ENCODE measurements at places on chromosomes 4 and X. TPM values are rescaled to one million over a fixed set of nuclear protein-coding genes. Genes with fewer than 3 reads are reported as not detected.

The CT45A2 gene
- total RNA-seq = not detected

The DACH2 gene
- not detected for total RNA-seq

The PLP1 gene
- total RNA-seq = not detected

DNA sequence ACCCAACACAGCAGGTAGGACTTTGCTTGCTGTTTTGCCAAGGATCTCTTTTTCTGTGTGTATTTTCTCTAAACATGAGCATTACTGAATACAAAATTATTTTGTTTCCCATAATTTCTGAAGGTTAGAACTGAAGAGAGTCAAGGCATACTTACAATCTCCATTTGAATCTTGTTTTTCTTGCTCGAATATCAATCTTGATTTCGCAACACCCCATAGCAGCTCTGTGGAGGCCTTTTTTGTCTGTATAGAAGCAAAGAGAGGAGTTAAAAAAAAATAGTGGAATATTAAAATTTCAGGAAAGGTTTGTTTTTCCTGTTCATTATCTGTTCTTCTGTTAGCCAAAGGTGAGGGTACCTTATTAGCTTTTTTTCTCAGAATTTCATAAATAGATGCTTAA, 92.9 kb downstream of the TNIP2 start:
- no peak for DNase-seq

GRCh38 chrX:100410901-100411801, 1.1 kb upstream of the PCDH19 start:
- DNase-seq = no peak

DNA sequence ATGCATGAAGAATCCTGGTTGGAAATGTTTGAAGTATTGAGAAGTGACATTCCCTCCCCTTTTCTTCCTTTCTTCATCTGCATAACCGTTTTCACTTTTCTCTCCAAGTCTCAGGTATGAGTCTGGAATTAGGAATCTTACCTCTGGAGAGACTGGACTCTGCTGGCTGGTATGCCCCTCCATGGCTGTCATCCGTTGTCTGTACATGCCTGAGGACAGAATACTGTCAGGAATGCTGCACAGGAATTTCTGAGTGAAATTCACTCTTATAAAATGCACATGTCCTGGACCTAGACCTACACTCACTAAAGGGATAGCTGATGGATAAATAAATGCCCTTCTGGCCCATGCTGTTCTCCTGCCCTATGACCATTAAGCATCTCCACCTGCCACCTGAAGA, 179.5 kb downstream of the MSN start:
- DNase-seq = no peak

- DNase-seq = no peak
Observed at GRCh38 chr4:107279733-107280132, 243.6 kb upstream of the DKK2 start.

GRCh38 chrX:147476008-147476407, 435.7 kb upstream of the FMR1 start:
- no peak for DNase-seq

Measured in HCT116 (cell line).